ENCODE measurements at places on chromosomes 12 and 14. TPM values are rescaled to one million over a fixed set of nuclear protein-coding genes. Genes with fewer than 3 reads are reported as not detected.

GRCh38 chr12:85559536-85559935 is 276.7 kb downstream of the RASSF9 start:
- DNase-seq = no peak

- DNase-seq = no peak
Measured at GRCh38 chr12:85007836-85008235, 28.2 kb downstream of the TSPAN19 start.

MGST1 gene
- 37.7 TPM for polyA plus RNA-seq

SLC22A17 gene
- 90.7 TPM for polyA plus RNA-seq
